ENCODE measurements at places on chromosomes 3 and 15. TPM values are rescaled to one million over a fixed set of nuclear protein-coding genes. Genes with fewer than 3 reads are reported as not detected.

DNA sequence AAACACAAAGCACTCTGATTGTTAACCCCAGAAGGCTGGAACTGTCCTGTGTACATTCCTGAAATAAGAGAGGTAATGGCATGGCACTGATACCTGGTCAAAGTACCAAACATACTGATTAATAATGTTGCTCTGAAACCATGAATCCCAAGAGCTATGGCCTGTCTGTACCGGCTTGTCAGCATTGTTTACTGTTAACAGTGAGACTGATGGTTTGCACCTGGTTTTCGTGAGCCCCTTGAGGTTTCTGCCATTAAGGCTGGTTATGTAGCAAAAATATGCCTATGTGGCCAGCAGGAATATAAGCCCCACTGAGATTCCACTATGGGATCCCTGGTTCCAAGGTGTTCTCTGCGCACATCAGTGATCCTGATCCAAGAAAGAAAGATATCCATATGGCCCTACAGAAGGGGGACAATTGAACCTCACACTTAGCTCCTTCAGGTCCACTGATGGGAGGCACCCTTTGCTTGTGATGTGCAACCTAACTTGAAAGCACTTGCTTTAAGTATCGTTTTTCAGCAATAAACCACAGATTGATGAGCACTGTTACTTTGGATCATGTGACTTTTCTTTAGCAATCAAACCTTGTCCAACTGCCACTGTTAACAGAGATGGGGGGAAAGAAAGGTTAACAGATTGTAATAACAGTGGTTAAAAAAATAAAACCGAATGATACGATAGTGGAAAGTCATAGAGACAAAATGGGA is 65.2 kb downstream of the TBL1XR1 start:
- H3K4me3 ChIP-seq, result no peak overlapping the region
- H3K36me3 ChIP-seq, result no peaks in the 10 kb centered on the region
- no peaks in the 10 kb centered on the region for H3K4me1 ChIP-seq
- no peak for DNase-seq
- H3K27ac ChIP-seq, result no peak overlapping the region

The MYO5C gene
- polyA plus RNA-seq, result 12.8 TPM

GRCh38 chr15:67472957-67473356 is 48.0 kb upstream of the C15orf61 start:
- H3K4me1 ChIP-seq, result no peaks in the 10 kb centered on the region
- H3K27ac ChIP-seq, result no peak overlapping the region

DNA sequence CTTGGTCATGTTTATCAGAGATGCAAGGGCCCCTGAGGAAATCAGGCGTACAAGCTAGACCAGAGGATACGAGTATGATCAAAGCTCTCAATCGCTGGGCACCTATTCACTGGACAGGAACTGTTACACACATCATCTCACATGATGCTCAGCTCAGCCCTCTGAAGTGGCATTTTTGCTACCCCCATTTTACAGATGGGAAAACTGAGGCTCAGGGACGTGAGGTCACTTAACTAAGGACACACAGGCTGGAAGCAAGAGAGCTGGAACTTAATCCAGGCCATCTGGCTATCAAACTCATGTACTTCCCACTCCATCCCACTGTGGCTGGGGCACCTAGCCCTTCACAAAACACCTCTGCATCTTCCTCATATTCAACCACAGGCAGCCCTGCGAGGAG is 72.9 kb upstream of the SLC6A1 start:
- H3K36me3 ChIP-seq, result no peaks in the 10 kb centered on the region
- no peaks in the 10 kb centered on the region for H3K4me1 ChIP-seq

- no peaks in the 10 kb centered on the region for H3K27me3 ChIP-seq
- peaks cover 56% of the 10 kb centered on the region for H3K4me1 ChIP-seq
- H3K36me3 ChIP-seq, result peaks cover 27% of the 10 kb centered on the region
- no peak overlapping the region for H3K4me3 ChIP-seq
- DNase-seq, result no peak
Measured at GRCh38 chr3:134353171-134353825, 20.9 kb downstream of the AMOTL2 start.

DNA sequence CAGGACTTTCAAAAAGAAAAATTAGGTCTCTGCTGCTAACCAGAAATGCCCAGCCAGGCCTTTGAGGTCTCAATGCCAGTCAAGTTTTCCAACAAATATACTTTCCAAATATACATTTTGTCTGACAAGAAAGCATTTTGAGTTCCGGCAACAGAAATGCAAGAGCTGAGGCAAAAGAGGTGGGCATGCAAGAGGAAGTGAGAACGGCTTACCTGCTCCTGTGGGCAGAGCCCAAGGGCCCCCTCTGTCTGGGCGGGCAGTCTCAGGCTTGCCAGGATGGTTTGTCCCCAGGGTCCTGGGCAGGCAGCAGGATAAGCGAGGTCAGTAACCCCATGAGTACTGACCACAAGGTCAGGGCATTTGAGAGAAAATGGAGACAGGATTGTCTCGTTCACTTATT is 136.1 kb upstream of the TOPAZ1 start:
- H3K27ac ChIP-seq, result no peak overlapping the region
- no peaks in the 10 kb centered on the region for H3K27me3 ChIP-seq
- no peak overlapping the region for H3K4me3 ChIP-seq
- no peaks in the 10 kb centered on the region for H3K36me3 ChIP-seq
- no peaks in the 10 kb centered on the region for H3K4me1 ChIP-seq

DNA sequence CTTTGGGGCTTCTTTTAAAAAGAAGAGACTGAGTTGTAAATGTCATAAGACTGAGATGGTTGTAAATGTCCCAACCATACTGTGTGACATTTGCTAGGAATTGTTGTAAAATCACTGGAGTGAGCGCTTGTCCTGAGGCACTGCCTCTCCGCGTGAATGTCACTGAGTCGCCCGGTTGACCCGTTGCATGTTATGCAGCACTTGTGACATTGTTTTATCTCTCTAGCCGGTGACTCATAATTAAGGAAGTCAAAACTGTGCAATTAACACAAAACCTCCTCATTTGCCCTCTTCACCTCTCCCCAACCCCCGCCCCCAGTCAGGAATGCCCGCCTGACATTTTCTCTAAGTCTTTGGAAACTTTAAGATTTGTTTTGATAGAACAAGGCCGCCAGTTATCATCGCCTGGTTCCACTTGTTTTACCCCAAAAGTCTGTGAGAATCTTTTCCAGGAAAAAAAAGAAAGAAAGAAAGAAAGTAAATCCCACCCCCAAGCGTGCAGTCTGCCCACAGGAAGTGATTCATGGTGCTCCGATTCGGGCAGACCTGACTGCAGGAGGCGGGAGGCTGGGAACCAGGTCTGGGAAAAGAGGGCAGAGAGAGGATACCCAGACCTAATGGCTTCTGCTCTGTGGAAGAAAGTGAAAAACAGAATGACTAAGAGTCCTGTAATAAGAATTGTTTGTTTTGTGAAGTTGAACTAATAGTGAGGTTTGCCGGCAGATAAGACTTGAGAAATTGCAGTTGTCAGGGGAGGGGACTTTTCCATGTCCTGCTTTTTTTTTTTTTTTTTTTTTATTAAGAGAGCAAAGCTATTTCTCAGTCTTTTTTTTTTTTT is 84.8 kb downstream of the SMAD3 start:
- no peaks in the 10 kb centered on the region for H3K27me3 ChIP-seq
- H3K4me3 ChIP-seq, result no peak overlapping the region
- H3K27ac ChIP-seq, result peak overlapping the region; percentile 35
- no peaks in the 10 kb centered on the region for H3K36me3 ChIP-seq
- peak; percentile 74 for DNase-seq

- no peaks in the 10 kb centered on the region for H3K4me1 ChIP-seq
- no peak overlapping the region for H3K4me3 ChIP-seq
- no peak for DNase-seq
- H3K36me3 ChIP-seq, result no peaks in the 10 kb centered on the region
Measured at GRCh38 chr3:61371123-61371522, 119.9 kb upstream of the FHIT start.

DNA sequence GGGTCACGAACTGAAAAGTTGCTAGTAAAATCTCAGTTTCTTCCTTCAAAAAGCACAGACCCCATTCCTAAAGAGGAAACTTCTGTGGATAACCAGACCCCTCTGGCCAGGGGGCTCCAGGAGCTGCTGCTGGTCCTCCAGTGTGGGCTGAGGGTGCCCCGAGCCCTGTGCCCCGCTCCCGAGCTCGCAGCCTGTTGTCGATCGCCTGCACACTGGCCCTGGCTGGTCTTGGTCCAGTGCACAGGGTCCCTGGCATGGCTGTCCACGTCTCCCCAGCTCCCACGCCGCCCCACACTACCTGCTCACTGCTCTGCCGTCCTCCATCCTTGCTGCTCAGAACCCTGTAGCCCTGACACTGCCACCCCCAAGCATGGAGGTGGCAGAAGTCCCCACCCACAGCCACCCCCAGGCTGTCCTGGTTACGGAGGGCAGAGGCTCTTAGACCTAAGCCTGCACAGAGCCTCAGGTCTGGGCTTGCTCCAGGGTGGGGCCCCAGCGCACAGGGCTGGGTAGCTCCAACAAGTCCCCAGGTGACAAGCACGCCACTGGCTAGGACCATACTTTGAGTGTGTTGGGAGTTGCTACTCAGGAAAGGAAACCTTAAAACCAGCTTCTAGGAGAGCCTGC is 87.0 kb downstream of the PLXNA1 start:
- no peaks in the 10 kb centered on the region for H3K4me1 ChIP-seq
- no peaks in the 10 kb centered on the region for H3K27me3 ChIP-seq
- no peak overlapping the region for H3K4me3 ChIP-seq
- no peaks in the 10 kb centered on the region for H3K36me3 ChIP-seq
- H3K27ac ChIP-seq, result no peak overlapping the region

DNA sequence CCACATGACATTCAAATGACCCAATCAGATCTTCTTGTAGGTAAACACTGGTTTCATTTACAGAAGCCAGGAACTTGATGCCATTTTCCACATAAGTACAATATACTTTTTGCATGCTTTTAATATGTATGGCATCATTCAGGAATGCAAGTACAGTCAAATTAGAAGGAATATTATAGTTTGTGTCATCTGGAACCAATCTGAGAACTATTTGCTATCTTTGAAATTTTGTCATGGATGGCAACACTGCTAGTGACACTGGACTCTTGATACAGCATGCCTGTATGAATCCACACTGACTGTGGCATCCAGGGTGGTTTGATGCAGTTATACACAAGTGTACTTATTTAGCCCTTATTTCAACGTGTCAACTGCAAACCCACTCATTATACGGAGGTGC is 141.6 kb downstream of the EBLN2 start:
- no peak for DNase-seq
- H3K4me3 ChIP-seq, result no peak overlapping the region
- H3K27me3 ChIP-seq, result no peaks in the 10 kb centered on the region
- H3K27ac ChIP-seq, result no peak overlapping the region
- H3K4me1 ChIP-seq, result no peaks in the 10 kb centered on the region

DNA sequence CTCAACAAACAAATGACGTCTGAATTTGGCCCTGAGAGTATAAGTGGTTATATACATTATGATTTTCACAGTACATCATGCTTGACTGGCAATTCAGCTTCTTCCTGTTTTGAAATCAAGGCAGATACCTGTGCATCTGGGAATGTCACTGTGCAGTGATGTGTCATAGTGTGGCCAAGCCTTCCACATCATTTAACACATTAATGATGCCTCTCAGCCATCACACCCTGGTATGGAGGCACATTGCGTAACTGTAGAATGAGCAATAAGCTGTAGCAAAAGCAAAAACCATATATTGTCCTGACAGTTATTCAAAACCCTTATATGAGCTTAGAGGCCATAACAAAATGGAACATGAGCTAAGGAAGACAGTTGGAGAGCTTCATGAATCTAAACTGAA is 246.0 kb downstream of the EPHA3 start:
- H3K27me3 ChIP-seq, result no peaks in the 10 kb centered on the region
- H3K36me3 ChIP-seq, result no peaks in the 10 kb centered on the region
- DNase-seq, result no peak

GRCh38 chr15:58471348-58471747 is 39.6 kb downstream of the LIPC start:
- H3K36me3 ChIP-seq, result no peaks in the 10 kb centered on the region
- H3K27ac ChIP-seq, result no peak overlapping the region
- DNase-seq, result no peak
- no peaks in the 10 kb centered on the region for H3K27me3 ChIP-seq
- no peak overlapping the region for H3K4me3 ChIP-seq

GRCh38 chr15:78082106-78082742 is 4.7 kb upstream of the TBC1D2B start:
- peaks cover 3% of the 10 kb centered on the region for H3K4me1 ChIP-seq
- H3K4me3 ChIP-seq, result no peak overlapping the region
- H3K36me3 ChIP-seq, result no peaks in the 10 kb centered on the region

DNA sequence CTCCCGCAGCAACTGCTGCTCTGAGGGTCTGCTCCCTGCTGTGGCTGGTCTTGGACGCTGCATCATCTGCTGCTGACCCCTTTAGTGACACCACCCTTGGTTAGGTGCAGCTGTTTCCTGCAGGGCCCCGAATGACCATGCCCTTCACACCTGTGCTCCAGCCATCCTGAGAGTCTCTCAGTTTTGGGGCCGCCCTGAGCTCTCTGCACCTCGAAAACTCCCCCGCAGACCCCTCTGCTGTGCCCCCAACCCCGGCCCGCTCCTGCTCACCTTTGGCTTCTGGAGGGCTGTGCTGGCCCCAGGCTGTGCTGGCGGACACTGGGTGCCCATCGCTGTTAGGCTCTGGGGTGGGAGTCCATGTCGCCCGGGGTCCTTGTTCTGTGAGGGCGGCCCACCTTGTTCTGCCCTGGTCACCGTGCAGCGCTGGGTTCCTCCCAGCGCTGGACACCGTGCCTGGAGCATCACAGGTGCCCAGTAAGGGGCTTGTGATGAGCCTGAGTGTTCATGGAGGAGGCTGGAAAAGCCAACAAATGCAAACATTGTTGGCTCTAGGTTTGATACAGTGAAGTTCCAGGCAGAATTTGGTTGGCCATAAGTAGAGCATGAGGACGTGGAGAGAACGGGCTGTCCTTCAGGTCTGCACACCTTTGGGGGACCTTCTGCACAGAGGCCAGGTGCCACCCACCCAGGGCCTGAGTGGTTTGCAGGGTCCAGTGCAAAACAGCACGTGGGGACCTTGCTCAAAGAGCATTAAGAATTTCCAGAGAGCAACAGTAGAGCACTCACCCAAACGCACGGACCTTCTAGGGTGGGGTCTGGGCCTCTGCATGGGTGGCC is 12.3 kb downstream of the ABTB1 start:
- H3K27me3 ChIP-seq, result no peaks in the 10 kb centered on the region
- no peak overlapping the region for H3K4me3 ChIP-seq
- no peak for DNase-seq
- H3K36me3 ChIP-seq, result no peaks in the 10 kb centered on the region

The LPCAT4 gene
- polyA plus RNA-seq, result 34.6 TPM

The TRPM1 gene
- not detected for polyA plus RNA-seq

The SPATA16 gene
- polyA plus RNA-seq, result not detected

DNA sequence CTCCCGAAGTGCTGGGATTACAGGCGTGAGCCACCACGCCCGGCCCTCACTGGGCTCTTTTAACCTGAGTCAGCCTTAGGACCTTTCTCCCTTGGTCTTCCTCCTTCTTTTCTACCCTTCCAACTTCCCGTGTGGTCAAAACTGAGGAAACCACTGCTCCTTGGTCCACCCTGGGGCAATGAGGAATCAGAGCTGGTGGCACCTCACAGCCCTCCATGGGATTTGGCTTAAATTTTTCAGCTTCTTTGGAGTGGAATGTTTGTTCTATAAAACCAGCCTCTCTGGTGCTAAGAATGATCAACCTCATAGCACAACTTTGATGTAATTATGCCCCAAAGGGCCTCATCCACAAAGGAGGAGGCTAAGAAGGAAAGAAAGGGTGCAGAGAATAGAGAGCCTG is 76.6 kb upstream of the CFAP20DC start:
- H3K27me3 ChIP-seq, result no peaks in the 10 kb centered on the region
- H3K4me1 ChIP-seq, result no peaks in the 10 kb centered on the region
- DNase-seq, result no peak
- no peak overlapping the region for H3K27ac ChIP-seq
- no peak overlapping the region for H3K4me3 ChIP-seq
